ENCODE measurements at places on chromosomes 5 and 9.

DNA sequence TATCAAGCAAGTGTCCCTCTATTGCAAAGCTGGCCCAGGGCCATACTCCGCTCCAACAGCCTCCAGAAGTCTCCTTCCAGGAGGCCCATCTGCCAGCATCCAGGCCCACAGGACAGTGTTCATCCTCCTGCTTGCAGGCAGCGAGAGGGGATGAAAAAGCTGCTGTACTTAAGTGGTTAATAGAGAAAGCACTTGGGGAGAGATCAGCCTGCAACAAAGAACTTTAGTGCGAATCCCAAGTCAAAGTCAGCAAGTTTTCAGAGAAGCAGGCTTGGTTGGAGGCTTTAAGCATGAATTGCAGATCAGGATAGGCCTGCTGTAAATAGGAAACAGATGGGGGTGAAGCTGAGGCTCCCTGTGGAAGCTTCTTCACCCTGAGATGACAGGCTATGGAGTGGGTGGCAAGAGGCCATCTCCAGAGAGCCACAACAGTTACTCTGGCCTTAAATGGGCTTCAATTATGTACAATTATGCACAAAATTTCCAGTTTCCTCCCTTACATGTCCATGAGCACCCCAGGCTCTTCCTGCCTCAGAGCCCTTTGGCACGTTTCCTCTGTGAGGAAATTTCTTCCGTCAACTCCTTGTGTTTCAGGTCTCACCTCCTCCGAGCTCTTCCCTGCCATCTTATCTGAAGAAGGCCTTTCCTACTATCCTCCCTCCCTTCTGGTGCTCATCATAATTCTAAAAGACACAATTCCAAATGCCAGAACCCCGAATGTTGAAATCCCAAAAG lies 98.0 kb upstream of the NR3C1 start:
- DNase-seq, result no peak

- no peak for DNase-seq
Observed at GRCh38 chr5:13278148-13278547, 666.3 kb downstream of the DNAH5 start.

DNA sequence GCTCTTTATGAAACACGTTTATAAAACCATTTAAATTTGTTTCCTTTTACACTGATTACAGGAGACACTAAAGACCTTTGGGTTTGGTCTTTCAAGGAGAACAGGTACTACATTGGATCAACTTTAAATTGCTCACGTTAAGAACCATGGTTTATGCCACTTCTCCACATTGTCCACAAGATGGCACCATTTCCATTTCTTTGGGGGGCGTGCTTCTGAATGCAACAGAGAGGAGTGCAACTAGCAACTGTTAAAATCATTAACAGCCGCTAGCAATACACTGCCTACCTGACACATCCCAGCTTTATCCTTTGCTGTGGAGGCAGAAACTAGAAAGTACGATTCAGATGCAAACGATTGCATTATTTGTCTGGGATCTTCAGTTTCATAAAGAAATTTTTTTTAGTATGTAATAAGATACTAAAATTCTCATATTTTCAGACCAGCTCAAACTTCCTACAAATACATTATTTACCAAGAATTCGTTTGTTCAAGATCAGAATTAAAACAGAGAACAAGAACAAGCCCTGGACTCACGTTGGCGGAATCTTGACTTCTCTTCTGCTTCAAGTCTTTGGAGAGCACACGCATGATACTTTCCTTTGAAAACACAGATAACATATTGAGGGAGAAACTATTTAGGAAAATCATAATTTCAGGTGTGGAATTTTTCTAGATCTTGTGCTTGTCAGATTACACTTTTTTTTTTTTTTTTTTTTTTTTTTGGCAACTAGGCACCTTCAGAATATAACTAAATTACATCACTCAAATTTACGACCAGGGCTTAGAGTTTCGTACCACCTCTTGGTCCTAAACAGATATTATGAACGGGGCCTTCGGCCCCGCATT lies 702 bp downstream of the CDC20B start:
- DNase-seq, result peak; percentile 91

GRCh38 chr5:6553972-6554371 lies 78.9 kb downstream of the NSUN2 start:
- DNase-seq, result no peak

DNA sequence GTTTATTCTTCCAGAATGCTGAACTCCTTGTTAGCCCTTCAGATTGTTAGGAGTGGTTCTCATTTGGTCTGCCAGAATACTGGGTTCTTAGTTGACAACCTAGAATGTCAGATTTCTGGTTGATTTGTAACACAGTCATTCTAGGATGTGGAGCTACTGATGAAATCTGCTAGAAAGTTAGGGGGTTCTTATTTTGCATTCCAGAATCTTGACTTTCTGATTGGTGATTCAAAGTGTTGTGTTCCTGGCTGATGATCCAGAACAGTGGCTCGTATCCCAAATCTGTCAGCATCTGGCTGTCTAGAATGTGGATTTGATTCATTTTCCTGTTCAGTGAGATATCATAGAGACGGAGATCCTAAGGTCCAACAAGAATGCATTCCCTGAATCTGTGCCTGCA lies 21.9 kb downstream of the PTGS1 start:
- DNase-seq, result no peak

DNA sequence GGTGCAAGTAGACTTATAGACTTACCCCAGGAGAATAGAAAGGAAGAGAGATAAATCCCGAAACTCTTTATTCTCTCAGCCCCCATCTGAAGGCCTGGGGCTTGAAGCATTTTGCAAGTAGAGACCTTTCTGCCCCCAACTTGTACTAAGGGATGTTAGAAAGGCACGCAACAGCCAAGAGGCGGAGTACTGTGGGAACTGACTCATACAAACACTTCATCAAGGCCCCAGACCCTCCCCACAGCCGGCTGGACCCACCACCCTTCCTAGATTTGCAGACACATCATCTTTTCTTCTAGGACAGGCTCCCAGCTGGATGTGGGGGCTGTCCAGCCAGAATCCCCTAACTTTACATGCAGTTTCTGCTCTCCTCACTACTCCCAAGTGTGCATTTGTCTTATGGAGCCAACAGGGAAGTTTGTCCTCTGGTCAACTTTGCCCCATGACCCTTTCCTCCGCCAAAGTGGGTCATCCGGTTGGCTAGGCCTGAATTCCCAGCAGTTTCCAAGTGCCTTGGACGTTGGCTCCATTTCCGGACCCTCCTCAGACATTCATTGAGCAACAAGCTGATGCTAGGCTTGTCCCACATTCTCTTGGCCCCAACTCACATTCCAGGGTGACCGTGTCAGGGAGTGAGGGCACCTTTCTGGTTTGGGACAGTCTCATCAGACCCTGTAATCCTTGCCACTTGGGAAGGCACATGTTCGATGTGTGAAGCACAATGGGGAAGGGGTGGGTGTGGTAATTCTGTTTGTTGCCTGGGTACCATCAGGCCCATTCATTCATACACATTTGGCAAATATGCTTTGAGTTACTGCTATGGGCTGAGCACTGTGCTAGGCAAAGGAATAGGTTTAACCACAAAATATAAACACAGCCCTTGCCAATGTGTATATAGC lies 64.6 kb downstream of the ABLIM3 start:
- peak; percentile 31 for DNase-seq

DNA sequence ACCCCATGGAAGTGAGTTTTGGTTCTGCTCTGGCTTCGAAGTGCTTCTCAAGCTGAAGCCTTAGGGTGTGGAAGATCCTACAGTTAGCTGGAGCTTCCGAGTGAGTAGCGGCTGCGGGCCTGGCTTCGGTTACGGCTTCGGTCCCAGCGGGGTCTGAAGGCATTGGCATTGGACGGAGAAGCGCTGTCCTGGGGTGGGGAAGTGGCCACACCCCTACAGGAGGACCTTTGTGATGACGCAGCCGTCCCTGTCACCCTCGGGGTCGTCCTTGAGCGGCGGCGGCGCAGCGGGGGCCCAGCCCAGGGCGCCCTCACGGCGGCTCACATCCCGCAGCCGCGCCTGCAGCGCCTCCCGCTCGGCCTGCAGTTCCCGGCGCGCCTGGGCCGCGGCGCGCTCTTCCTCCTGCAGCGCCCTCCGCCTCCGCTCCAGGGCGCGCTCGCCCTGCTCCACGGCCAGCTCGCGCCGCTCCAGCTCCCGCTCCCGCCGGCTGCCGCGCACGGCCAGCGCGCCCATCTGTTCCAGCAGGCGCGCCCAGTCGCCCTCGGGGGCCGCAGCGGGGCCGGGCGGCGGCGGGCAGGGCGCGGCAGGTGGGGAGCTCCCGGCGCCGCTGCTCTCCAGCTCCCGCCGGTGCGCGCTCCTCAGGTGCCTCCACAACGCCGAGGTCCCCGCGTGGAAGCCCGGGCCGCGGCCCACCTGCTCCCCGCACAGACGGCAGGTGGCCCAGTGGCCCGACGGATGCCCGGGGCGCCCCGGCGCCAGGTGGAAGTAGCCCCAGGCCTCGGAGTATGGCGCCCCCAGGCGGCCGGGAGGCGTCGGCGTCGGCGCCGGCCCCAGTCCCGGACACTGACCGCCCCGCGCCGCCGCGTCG lies 9.9 kb downstream of the ZBED3 start:
- peak; percentile 71 for DNase-seq

DNA sequence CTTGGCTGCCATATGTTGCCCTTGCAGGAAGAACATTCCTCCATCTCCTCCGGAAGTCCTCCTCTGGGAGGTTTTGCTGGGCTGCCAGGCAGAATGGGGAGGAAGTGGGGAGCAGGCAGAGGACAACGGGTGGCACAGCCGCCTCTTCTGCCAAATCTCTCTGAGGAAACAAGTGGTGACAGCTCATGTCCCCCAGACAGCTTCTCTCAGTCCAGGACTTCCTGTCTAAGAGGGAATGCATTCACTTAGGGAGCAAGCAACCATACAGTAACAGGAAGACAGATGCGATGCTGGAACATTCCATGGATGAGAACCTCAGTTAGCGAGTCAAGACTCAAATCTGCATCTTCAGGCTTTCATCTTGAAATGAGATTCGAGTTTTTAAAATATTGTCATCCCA lies 701.0 kb downstream of the SEMA5A start:
- DNase-seq, result no peak

- peak; percentile 73 for DNase-seq
Observed at GRCh38 chr5:138641547-138642298, 66.5 kb upstream of the HSPA9 start.

GRCh38 chr9:72718503-72718902 lies 197.1 kb downstream of the TMC1 start:
- DNase-seq, result no peak

DNA sequence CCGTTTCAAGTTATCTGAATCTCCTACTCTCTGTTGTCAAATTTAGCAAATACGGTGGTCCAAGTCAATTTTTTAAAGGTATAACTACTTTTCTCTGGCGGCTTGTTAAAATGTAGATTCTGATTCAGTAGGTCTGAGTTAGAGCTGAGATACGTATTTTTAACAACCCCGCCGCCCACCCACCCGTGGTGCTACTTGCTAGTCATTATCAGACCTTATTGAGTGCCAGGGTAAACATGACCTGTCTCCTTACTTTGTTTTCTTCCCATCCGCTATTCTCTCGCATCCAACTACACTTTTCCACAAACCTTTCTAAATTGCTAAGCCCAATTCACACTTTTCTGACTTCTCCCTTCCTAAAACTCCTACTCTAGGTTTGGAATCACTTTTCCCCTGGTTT lies 694 bp upstream of the PLAA start:
- no peak for DNase-seq

DNA sequence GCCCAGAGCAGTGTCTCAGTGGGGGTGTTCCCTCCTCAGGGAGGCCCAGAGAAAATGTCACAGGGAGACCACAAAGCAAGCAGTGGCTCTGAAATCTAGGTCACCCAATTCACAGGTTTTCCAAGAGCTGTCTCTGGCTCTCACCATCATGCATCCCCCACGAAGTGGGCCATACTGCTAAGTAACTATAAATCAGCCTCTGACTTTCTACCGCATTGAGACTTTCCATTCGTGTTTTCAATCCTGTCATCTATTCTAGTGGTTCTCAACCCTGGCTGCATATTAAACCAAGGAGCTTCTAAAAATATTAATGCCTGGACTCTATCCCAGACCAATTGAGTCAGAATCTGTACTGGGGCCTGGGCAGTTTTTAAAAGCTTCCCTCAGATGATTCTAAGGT lies 2.0 kb upstream of the C1QTNF3 start:
- DNase-seq, result no peak

DNA sequence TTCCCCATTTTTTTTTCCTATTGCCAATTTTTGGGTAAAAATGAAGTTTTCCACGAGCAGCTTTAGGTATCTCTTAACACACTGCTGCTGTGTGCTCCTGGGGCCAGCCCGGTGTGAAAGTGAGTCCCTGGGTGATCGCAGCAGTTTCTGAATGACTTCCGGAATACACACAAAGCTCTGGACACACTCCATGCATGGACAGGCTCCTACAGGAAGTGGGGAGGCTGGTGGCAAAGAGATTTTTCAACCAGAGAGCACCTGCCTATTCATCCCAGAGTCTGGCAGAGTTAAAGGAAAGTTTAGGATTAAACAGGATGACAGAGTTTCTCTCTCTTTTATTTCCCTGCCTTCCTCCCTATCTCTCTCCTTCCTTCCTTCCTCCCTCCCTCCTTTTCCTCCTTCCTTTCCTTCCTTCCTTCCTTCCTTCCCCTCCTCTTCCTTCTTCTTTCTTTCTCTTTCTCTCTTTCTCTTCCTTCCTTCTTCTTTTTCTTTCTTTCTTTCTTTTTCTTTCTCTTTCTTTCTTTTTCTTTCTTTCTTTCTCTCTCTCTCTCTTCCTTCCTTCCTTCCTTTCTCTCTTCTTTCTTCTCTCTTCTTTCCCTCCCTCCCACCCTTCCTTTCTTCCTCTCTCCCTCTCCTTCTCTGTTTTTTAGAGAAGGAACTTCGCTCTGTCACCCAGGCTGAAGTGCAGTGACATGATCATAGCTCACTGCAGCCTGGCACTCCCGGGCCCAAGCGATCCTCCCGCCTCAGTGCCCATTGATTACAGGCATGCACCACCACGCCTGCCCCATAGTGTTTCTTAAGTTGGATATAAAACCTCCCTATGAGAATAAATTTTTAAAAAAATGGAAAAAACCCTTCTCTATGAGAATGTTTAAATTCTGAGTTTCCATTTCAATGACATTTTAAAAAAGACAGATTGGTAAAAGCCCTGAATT lies 38.7 kb upstream of the UBTD2 start:
- DNase-seq, result peak; percentile 47

DNA sequence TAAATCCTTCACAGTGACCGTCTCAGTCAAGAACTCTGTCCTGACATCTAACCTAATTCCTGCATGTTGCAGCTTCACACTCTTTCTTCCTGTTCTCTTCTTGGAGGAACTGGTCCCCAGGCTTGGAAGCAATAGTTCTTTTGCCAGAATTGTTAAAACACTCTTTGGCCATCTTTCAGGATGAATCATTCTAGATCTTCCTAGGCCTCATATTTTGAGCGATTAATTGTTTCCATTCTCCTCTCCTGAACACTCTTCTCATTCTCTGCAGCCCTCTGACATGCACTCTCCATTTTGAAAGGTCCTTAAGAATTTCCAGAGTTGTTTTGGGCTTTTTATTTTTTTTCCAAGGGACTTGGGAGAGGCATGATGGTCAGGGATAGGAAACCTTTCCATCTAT lies 85.8 kb downstream of the FAM114A2 start:
- DNase-seq, result no peak

DNA sequence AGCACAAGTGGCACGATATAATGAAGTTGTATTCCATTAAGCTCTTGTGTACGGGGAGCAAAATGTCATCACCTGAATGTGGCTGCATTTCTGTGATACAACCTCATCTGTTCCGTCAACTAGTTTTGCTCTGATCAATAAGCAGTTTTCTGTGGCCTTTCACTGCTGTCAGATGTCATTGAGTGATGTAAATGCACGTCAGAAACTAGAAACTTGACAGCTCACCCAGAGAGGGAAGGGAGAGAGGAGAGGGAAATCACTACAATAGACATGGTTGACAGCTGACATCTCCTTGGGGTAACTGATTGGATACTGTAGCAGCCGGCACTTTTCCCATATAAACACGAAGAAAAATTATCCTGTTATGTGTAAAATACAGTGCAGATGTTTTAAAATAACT lies 62.7 kb downstream of the SNX24 start:
- DNase-seq, result no peak

All from epithelial cell of esophagus (primary cell).